ENCODE measurements at places on chromosomes 6 and 20. TPM values are rescaled to one million over a fixed set of nuclear protein-coding genes. Genes with fewer than 3 reads are reported as not detected.

STMND1 gene
- total RNA-seq = not detected

EYA4 gene
- total RNA-seq = not detected

WFDC12 gene
- not detected for total RNA-seq

PPIL6 gene
- 0.64 TPM for total RNA-seq

GJA1 gene
- 0.06 TPM for total RNA-seq

MAPK14 gene
- 40.7 TPM for total RNA-seq

BCAS1 gene
- 0.10 TPM for total RNA-seq

SYTL3 gene
- 97.8 TPM for total RNA-seq

WFDC10B gene
- not detected for total RNA-seq

PPP1R3G gene
- 0.06 TPM for total RNA-seq

HLA-DOB gene
- total RNA-seq = 2.1 TPM

CLVS2 gene
- total RNA-seq = not detected

MYCT1 gene
- total RNA-seq = not detected

NHLRC1 gene
- 0.19 TPM for total RNA-seq

ARHGAP18 gene
- total RNA-seq = 8.9 TPM

OR2H1 gene
- not detected for total RNA-seq

TPD52L2 gene
- total RNA-seq = 58.6 TPM

HLA-DMA gene
- 16.9 TPM for total RNA-seq

PDE7B gene
- 0.50 TPM for total RNA-seq

TAAR8 gene
- not detected for total RNA-seq

Data from activated naive CD8-positive, alpha-beta T cell treated with anti-CD3 and anti-CD28 coated beads for 36 hours (primary cell).